Epithelial cell of umbilical artery (primary cell): ENCODE measurements at places on chromosomes 12 and 14. TPM values are rescaled to one million over a fixed set of nuclear protein-coding genes. Genes with fewer than 3 reads are reported as not detected.

Gene REP15
- 0.97 and 1.7 TPM in 2 replicates for total RNA-seq

Gene GPR137C
- 0.65 and 1.4 TPM in 2 replicates for total RNA-seq

Gene MIP
- total RNA-seq = not detected in 2 replicates

Gene CCDC177
- total RNA-seq = not detected in 2 replicates

Gene ZDHHC22
- under 0.01 TPM in 1 of 2 replicates, not detected in the other for total RNA-seq

Gene BDKRB1
- 0.30 and 0.32 TPM in 2 replicates for total RNA-seq

Gene HCAR1
- not detected in 2 replicates for total RNA-seq

Gene PLEKHD1
- total RNA-seq = under 0.01 TPM in 1 of 2 replicates, not detected in the other

Gene LRRC9
- total RNA-seq = not detected in 2 replicates

Gene DPY19L2
- 1.9 and 6.7 TPM in 2 replicates for total RNA-seq

Gene DACT1
- total RNA-seq = 0.32 and 0.46 TPM in 2 replicates

Gene KLHL33
- total RNA-seq = not detected in 2 replicates

Gene ETFBKMT
- total RNA-seq = 2.6 and 2.9 TPM in 2 replicates

Gene NOXRED1
- total RNA-seq = 0.15 TPM in 1 of 2 replicates, not detected in the other
